Activated naive CD8-positive, alpha-beta T cell treated with anti-CD3 and anti-CD28 coated beads, Interleukin-2, amount 50 U/mL, for 24 hours (primary cell): ENCODE measurements at places on chromosomes 7 and 10.

DNA sequence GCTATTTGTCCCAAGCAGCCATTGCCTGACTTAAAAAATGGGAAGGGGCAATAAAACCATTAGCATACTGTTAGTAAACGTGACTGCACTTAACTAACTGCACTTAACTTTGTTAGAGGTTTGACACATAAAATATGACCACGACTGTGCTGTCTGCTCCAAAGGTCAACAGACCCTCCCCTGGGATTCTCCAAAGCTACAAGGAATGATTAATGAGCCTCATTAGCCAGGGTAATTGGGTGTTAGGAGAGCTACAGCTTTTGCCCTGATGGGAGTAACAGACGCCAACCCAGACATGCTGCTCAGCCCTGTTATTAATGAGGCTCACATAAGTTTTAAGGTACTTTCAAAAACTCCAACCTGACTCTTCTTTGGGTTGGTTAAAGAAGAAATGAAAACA, 129.4 kb upstream of the PLPP4 start:
- no peak for DNase-seq

DNA sequence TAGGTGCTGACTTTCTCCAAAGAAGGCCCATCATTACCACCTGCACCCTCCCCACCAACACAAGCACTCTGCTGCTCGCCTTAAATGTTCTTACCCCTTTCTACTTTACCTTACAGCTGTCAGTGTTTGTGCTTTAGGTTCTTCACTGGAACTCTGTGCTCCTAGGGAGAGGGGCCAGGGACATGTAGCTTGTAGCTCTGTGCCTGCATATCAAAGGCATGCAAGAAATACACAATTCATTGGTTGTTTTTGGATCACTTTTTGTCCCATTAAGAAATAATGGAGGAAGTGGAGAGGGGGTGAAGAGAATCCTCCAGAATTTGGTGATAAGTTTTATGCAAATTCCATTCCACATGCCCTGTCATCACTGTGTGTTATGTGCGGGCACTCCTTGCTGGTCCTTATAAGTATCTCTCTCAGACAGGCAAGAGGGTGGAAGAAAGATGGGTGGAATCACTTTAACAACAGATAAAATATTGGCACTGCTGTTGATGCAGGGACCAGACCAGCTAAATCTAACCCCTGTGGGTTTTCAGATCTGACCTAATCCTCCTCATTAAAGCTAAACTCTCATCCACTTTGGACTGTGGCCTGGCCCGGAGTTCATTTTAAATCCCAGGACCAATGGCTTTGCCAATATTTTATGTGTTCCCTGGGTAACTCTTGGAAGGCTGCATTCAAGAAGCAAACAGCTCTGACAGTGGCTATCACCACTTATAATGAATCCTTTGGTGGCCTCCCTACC, 375.8 kb upstream of the NFE2L3 start:
- no peak for DNase-seq

- DNase-seq: no peak
These were observed 75.7 kb downstream of the C10orf105 start for GRCh38 chr10:71643904-71644303.

- no peak for DNase-seq
These were observed 568.8 kb downstream of the POM121L12 start for GRCh38 chr7:53604201-53604600.
